ENCODE measurements at places on chromosomes 4 and X. TPM values are rescaled to one million over a fixed set of nuclear protein-coding genes. Genes with fewer than 3 reads are reported as not detected.

CSAG1 gene
- not detected for polyA plus RNA-seq

IL1RAPL1 gene
- not detected for polyA plus RNA-seq

NMU gene
- polyA plus RNA-seq, result 0.36 TPM

MAGEA12 gene
- not detected for polyA plus RNA-seq

ARHGEF38 gene
- polyA plus RNA-seq, result 0.06 TPM

HTR2C gene
- not detected for polyA plus RNA-seq

NOA1 gene
- 9.3 TPM for polyA plus RNA-seq

PGAM4 gene
- polyA plus RNA-seq, result not detected

All from adipose tissue (tissue), 3 donors.